ENCODE measurements at places on chromosomes 1 and 21.

DNA sequence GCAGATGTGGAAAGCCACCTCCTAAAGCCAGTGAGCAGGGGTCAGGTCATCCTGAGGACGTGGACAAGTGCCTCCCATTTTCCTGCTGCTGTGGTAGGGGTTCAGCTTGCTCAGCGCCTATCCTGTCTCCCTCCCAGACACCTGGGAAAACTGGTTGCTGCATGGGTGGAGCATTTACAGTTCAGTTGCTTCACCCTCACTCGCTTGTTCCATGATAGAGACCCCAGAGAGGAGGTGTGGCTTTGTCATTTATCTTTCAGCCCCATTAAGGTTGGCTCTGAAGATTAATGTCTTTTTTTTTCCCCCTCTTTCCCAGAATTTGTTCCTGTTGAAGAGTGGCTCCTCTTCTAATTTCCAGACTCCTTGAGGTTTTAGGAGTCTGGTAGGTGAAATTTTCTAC lies 9.2 kb downstream of the VANGL1 start:
- no peak for DNase-seq

GRCh38 chr1:83990734-83991133 lies 8.2 kb downstream of the TTLL7 start:
- no peak for DNase-seq

- no peak for DNase-seq
Measured at GRCh38 chr1:163872067-163872466, 550.3 kb downstream of the NUF2 start.

GRCh38 chr1:204357551-204358490 lies 1.9 kb downstream of the PLEKHA6 start:
- no peak for DNase-seq

DNA sequence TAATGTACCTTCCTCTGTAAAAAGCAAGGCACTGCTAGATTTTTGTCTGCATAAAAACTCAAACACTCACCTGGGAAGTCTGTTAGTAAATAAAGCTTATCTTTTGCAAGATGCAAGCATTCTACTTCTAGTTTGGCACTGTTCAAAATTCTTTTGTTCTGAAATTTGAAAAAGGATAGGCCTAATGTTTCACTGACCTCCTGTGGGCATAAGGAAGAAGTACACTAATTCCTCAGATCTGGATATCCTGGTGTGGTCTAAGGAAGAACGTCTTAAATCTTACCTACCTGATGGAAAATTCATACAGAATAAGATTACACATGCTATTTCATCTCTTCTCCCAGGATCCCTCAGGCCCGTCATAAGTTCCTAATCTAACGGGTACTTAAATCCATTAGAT lies 93.5 kb upstream of the CAMK1G start:
- peak; percentile 35 for DNase-seq

- no peak for DNase-seq
Measured at GRCh38 chr1:172973424-172973823, 77.3 kb downstream of the TNFSF18 start.

- peak; percentile 55 for DNase-seq
Measured at GRCh38 chr1:201676197-201676596, 137.3 kb downstream of the NAV1 start.

DNA sequence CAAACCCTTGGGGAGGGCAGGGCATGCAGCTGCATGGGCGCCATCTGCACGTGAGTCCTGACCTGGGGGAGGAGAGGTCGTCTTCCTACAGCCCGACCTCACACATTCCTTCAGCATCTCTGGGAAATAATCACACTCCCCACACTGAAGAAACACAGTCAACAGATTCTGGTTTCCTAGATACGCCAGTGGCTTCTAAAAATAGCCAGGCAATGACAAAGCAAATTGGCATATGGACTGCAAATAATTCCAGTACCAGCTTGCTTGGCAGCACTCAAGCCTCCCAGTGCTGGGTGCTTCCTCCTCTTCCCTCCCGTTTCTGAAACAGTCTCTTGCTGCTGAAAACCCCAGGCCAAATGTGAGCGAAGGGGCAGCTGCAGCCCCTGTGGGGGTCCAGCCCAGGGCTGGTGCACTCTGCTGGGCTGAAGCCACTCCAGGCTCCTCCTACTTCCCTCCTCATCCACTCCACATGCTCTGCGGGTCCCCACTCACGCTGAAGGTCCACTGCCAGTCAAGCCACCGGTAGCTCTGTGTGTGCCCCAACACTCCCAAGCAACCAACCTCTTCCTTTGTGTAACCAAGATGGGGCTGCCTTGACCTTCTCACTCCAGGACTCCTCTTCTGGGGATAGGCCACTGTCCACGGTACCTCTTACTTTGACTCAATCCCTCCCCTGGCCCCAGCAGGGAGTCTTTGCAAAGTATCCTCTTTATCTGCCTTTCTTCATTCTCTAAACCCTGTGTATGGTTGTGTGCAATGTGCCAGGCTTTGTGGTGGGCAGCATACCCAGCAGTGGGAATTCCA lies 69.0 kb downstream of the KCND3 start:
- peak; percentile 5 for DNase-seq

- DNase-seq, result no peak
Measured at GRCh38 chr1:182080040-182080439, 18.5 kb upstream of the ZNF648 start.

- DNase-seq, result no peak
Measured at GRCh38 chr1:225878282-225878681, 3.9 kb downstream of the TMEM63A start.

- DNase-seq, result no peak
Measured at GRCh38 chr1:230867101-230867902, 1.0 kb downstream of the C1orf198 start.

GRCh38 chr1:224490549-224491537 lies 56.2 kb upstream of the WDR26 start:
- DNase-seq, result no peak

DNA sequence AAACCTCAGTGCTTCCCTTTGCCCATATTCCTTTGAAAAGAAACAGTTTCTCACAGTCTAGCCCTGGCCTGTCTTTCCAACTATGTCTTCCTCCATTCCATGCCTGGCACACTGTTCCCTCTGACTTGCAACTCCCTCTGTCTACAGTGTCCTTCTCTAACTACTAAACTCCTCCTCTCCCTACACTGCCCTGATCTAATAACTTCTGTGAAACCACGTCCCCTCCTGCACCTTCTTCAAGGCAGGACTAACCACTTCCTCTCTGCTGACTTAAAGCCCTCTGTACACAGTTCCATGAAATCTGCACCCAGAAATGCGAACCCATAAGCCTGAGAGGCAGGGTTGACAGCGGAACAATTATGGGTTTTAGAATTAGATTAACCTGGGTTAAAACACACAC lies 62.2 kb upstream of the ATP1B1 start:
- DNase-seq, result no peak

- DNase-seq, result no peak
Measured at GRCh38 chr1:59248758-59249157, 48.1 kb upstream of the FGGY start.

DNA sequence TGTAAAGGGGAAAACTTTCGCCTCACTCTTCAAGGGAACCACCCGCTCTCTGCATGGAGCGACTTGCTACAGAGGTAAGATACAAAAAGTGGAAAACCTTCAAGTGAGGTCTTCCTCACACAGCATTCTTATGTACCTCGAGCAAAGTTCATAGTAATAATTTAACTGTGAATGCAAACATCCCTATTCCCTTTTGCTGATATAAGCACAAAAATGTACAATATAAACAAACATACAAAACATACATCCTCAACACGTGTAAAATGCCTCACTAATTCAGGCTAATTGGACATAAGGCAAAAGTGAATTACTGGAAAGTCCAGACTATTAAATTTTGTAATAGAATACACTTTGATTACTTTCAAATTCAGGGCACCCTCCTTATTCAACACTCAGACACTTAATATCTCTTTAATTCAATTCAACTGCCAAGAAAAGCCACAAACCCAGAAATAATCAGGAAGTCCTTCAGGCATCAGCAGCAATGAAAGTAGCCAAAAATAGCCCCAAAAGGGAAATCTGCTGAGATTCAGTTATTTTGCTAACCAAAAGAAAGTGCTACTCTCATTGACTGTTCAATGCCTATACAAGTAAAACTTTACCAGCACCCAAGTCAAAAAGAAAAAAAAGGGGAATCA lies 15.2 kb upstream of the LMX1A start:
- peak; percentile 34 for DNase-seq

DNA sequence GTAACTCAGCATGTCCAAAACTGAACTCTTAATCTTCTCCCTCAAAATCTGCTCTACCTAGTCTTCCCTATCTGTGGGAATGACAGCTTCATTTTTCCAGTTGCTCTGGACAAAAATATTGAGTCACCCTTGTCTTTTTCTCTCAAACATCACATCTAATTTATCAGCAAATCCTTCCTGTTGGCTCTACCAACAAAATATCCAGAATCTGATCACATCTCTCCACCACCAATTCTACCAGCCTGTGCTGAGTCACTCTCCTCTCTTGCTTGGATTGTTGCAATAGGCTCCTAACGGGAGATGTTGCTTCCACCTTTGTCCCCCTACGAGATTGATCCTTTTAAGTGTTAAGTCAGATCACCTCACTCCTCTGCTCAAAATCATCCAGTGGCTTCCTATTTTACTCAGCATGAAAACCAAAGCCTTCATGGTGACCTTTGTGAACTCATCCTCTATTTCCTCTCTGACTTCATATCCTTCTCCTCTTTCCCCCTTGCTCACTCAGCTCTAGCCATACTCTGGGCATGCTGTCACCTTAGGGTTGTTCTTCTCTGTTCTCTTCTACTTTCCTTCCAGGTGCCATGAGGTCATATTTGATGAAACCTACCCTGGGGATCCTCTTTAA lies 21.5 kb upstream of the SMYD2 start:
- DNase-seq, result peak; percentile 36

- no peak for DNase-seq
Measured at GRCh38 chr21:38129711-38130110, 127.1 kb upstream of the KCNJ15 start.

DNA sequence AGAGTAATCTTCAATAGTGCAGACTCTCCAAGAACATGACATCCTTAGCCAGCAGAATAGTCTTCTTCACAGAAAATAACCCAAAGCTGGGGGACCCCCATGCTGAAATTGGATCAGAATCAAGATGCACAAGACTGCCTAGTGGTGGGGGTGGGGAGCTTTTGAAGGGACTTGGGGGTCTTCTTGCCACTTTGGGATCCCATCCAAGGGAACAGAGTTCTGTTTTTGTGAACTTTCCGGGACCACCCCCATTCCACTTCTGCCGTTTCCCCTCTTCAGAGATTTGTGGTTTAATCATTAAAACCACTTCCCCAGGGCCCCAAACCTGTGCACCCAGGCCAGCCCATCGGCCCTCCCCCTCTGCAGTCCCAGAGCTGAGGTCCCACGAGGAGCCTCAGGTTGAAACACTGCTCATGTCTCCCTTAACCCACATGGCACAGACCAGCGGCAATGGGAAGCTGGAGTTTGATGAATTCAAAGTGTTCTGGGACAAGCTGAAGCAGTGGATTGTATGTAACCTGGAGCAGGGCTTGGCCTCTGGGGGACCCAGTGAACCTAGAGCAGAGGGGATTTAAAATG lies 44.9 kb downstream of the CAPN9 start:
- no peak for DNase-seq

- DNase-seq, result no peak
Measured at GRCh38 chr1:161993576-161993975, 30.1 kb downstream of the OLFML2B start.

GRCh38 chr21:15701830-15702229 lies 28.0 kb upstream of the USP25 start:
- no peak for DNase-seq

DNA sequence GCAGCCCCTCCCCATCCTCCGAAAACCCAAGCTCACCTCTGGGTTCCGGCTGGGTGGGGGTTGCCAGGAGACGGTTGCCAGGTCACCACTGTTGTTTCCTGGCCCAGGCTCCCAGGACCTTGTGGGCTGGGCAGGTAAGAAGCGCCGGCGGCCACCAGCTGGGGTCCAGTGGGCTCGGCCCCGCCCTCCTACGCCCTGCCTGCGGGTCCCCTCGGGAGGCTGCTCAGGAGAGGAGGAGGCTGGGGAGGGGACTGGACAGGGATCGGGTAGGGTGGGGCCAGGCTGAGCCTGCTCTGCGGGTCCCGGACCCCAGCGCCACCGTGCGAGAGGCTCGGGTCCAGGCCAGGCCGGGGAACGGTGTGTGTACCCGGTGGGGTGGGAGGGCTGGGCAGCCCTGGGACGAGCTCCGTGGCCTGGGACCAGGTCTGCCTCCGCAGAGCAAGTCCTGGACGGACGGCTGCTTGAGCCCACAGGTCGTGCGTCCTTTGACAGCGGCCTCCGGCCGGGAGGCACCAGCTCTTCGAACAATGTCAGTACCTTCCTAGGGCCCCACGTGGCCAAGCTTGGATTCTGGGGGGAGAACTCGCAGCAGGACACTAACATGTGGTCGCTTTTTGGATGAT lies at the start of gene TTLL10:
TSS of gene TTLL10 (plus strand) at position 88 of the 623 bp plus-strand sequence. CDS start 5,336 bp downstream, outside the sequence.
- no peak for DNase-seq

- no peak for DNase-seq
Measured at GRCh38 chr21:44353191-44353970, at the start of gene TRPM2. Gene TRPM2 (plus strand): TSS chr21:44353621. CDS start chr21:44353701, 80 bp downstream.

DNA sequence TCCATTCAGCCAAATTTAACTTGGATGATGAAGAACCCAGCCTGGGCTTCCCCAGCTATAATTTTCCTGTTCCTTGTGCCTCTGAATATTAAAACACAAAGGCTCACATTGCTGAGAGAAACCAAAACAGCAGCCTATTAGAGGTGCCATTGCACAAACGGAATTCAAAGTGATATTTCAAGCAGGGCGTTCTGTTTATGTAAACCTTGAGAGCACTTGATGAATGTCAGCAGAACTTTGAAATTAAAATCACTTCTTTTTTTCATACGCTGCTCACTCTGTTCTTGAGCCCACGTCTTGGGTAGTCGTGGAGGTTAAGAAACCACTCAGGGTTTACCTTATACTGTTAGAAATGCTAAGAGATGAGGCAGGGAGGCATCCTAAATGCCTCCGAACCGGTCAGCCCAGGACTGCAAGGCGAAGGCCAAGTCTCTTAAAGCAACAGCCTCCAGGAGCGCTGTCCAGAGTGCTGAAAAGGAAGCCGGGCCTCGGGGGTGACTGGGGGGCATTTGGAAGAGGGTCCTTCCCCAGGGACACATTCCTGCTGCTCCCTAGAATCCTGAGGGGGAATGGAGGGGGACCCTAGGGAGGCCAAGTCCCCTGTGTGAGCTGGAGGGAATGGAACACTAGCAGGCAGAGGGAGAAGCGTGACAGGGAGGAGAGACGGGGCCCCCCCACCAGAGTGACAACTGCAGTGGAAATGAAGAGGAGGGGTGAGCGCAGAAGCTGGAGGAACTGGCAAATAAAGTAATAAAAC lies 154.8 kb upstream of the VAMP3 start:
- peak; percentile 37 for DNase-seq

DNA sequence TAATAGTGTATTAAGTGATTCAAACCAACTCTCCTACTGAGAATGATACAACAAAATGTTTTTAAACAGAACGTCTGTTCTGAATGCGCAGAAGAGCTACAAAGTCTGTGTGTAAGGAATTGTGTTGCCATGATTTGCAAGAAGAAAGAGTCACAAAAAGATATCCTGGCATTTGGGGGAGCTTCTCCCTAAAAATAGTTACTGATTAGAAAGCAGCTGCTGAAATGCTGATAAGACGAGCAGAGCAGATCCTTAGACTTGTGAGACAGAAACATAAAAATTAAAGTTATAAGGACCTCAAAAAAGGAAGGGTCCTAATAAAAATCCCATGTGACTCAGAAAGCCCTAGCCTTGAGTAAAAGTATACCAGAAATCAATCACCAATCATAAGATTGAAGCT lies 54.9 kb upstream of the CRB1 start:
- DNase-seq, result no peak

All from fibroblast of skin of right quadriceps (primary cell).